ENCODE measurements at places on chromosomes 12 and 14.

DNA sequence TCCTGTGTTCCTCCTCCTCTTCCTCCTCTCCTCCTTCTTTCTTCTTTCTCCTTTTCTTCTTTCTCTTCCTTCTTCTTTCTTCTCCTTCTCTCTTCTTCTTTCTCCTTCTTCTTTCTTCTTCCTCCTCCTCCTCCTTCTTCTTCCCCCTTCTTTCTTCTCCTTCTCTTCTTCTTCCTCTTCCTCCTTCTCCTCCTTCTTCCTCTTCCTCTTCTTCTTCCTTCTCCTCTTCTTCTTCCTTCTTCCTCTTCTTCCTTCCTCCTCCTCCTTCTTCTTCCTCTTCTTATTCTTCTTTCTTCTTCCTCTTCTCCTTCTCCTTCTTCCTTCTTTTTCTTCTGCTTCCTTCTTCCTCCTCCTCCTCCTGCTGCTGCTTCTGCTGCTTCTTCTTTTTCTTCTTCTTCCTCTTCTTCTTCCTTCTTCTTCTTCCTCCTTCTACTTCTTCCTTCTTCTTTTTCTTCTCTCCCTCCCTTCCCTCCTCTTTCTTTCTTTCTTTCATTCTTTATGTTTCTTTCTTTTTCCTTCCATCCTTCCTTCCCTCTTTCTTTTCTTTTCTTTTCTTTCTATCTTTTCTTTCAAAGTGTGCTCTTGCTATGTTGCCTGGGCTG, 19.0 kb downstream of the C12orf71 start:
- DNase-seq = no peak

- no peak for DNase-seq
Observed at GRCh38 chr12:56723889-56724700, 1.0 kb downstream of the NACA start.

DNA sequence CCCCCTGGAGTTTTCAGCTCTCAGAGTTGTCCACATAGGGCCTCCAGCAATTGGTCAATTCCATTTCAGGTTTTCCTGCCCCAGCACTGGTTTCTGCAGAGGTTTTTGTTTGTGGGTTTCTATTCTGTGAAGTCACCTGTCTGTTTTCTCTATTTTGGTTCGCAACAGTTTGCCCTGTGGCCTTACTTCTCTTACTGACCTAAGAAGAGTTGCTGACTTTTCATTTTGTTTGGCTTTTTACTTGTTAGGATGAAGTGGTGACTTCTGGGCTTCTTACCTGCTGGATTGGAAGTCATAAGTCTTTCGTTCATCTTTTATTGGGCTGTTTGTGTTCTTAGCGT, 196.4 kb upstream of the PARP11 start:
- DNase-seq = no peak

DNA sequence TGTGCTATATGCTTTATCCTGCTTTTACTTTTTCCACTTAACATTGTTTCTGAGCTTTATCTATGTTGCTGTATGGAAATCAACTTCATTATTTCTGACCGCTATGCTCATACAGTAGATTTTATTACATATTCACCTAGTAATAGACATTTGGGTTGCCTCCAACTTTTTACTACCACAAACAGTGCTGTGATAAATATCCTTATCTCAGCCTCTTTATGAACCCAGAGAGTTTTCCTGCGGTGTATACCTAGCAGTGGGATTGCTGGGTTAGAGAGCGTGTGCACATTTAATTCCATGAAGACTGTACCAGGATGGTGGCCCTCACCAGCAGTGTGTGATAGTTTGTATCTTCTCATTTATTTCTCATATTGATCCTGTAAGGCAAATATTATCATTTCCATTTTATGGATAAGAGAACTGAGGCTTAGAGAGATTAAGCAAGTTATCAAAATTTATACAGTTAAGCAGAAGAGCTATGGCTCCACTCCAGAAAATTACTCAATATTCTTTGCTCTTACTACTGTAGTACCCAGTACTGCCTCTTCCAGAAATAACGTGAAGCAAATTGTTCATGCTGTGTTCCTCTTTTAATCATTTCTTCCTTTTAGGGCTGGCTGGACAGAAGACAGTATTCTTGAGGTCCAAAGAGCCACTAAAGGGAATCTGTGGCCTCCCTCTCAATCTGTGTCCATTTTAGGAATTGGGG, 26.3 kb upstream of the CISTR start:
- DNase-seq = no peak

DNA sequence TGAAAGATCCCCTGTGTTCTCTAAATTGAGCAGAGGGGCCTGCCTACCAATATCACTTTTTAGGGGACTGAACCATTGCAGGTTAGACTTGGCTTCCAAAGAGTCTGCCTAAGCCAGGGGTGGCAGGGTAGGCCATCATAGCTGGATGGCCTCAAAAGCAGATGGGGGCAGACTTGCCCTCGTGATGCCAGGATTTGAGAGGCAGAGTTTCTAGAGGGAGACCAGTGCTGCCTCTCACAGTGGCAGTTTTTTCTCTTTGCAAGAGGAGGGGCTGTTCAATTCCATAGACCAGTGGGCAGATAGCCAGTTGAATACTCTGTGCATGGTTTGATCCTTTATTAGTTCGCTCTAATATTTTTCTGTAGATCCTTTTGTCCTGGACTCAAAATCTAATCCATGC, 23.8 kb upstream of the SMCO2 start:
- no peak for DNase-seq

GRCh38 chr14:31541702-31542101, 19.5 kb upstream of the NUBPL start:
- DNase-seq = no peak

- no peak for DNase-seq
Observed at GRCh38 chr14:69045857-69046475, 66.9 kb upstream of the ACTN1 start.

GRCh38 chr12:2443776-2444175, 351.0 kb upstream of the FKBP4 start:
- no peak for DNase-seq

GRCh38 chr12:31999692-32000091, 40.5 kb downstream of the RESF1 start:
- DNase-seq = no peak

DNA sequence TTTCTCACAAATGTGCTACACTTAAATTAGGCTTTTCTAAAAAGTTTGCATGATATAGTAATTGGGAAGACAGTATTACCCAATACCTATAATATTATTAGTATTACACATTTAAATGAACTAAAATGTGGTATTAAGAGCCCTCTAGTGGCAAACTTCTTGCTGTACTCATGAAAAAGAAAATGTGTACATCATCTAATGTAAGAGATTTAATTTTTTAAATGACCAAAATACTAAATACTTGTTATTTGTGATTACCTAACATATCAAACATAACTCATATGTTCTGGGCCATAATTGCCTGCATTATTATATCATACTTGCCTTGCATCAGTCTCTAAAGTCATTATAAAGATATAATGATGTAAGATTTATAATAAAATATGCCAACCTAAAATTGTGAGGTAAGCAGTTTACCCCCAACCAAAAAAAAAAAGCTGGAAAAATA, 64.2 kb downstream of the DNAI7 start:
- no peak for DNase-seq

DNA sequence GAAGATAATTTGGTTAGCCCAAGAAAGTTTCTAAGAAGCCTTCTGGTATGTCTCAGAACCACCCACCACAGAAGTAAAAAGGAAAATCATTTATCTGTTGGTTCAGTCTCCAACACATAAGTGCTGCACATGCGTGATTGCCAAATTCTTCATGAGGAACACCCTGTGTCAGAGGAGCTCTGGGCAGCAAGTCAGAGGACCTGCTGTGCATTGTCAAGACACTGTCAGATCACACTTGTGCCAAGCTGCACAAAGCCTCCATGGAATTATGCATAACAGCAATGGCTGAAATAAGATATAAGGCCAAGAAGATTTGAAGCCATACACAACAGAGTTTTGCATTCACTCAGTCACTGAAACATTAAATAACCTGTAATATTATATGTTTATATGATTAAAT, 1304.7 kb upstream of the FLRT2 start:
- DNase-seq = no peak

GRCh38 chr14:100066962-100067361, 1.7 kb downstream of the EVL start:
- no peak for DNase-seq

DNA sequence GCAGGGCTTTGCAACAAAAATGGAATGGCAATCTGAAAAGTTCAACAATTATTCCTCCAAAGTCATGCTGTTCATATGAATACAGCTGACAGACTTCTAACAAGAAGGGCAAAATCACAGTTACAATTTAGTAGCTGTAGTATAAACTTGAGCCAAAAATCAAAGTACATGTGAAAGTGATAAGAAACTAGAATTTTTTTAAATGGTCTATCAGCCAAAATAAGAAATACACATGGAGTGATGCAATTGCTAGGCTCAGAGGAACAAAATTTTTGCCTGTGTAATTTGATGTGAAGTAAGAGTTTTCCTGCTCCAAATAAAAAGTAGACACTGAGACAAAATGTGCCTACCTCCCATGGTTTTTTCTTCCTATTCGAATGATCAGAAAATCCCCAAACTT, 167.7 kb upstream of the CDKN3 start:
- DNase-seq = no peak

DNA sequence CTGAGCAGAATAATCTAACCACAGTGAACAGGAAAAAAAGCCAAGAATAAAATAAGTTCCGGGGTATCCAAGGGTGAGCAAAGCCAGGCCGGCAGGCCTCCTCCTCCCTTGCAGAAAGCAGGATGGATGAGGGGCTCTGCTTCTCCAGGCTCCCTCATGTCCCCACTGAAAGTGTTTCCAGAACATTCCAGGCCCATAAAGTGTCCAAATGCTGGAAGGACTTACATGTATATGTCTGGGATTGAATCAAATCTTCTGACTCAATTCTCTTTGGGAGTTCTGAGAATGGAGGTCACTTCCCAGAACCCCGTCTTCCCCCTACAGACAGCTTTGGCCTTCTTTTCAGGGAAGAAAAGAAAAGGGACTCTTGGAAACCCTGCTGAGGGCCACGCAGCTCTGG, 25.0 kb upstream of the BDKRB1 start:
- no peak for DNase-seq

Measured in cortex of kidney (tissue), 1 donor.